Immature natural killer cell (primary cell): ENCODE measurements at places on chromosomes 16 and 17.

DNA sequence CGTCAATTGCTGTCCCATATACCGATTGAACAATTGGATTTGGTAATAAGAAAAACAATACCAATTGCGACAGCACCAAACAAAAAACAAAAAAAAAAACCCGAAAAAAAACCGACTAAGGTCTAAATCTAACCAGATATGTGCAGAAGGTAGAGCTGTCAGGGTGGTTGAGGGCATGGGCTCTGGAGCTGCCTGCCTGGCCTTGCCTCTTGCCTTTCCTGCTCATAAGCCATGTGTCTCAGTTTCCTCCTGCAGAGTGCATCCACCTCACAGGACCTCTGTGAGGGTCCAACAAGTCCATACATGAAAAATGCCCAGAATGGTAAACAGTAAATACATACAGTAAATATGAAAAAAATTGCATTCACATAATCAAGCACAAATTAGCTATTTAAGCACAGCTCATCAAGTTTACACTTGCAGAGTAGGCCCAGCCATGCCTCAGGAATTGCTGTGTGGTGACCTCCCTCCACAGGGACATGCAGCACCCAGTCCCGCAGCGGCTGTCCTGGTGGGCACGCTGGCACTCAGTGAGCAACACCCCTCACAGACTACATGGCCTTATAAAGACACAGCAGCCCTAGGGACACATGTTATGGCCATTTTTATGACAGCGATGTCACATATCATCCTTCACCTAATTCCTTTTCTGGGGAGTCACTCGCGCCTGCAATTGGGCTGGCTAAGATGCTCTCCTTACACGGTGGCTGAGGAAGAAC lies 17.9 kb downstream of the TBC1D28 start:
- no peak for DNase-seq

GRCh38 chr16:29791845-29792807 lies 1.6 kb downstream of the KIF22 start:
- no peak for DNase-seq

DNA sequence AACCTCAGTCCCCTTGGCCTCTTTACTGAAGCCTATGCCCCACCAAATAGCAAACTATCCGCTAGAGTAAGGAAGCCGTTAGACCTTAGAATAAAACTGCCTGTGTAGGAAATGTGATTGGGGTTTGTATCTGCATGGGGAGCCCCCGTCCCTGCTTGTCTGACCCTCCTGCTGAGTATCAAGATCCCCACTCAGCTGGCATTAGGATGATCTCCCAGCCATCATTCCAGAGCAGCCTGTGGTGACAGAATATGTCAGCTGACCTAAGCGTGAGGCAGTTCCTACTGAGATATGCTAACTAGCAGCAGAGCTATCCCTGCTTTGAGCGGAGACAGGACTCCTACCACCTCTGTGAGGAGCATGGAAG lies 645 bp upstream of the GFOD2 start:
- no peak for DNase-seq

DNA sequence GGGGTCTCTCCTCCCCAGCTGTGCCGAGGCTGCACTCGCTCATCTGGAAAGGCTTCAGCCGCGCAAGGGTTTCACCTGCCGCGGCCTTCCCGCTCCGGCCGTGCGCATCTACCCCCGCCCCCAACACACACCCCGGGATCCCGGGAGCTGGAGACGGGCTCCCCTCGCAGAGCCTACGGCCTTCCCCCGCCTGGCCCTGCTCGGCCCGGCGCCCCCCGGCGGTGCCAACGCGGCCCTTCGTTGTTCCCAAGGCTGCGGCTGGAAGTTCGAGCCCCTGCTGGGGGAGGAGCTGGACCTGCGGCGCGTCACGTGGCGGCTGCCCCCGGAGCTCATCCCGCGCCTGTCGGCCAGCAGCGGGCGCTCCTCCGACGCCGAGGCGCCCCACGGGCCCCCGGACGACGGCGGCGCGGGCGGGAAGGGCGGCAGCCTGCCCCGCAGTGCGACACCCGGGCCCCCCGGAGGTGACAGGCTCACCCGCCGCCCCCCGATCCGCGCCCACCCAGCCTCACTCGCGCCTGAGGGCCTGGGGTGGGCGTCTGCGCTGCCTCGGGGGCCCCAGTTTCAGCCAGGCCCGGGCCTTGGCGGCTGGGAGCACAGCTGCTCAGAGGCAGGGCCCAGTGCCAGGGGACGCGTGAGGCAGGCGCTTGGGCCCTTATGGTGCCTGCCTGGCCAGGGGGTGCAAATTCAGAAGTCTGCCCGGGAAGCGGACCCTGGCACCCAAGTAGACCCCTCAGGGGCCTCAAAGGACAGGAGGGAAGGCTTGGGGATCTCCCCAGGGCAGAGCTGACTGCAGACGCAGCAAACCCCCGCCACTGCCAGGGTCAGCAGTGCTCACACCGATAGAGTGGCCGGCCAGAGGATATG lies 11.2 kb downstream of the GALK1 start:
- DNase-seq = peak; percentile 77

DNA sequence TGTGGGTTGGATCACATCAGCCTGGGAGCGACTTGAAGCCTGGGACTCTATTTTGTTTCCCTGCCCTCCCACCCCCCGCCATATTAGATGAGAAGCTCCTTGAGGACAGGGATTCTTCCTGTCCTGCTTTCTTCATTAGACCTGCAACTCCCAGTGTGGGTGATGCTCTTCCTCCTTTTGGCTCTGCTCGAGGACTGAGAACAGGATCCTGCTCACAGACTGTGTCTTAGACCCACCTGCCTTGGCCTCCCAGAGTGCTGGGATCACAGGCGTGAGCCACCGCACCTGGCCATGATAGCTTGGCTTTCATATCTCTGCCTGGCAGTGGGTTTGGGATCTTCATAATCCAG lies 21.5 kb upstream of the TNS4 start:
- DNase-seq = no peak
